ENCODE measurements at places on chromosomes 5 and 9.

DNA sequence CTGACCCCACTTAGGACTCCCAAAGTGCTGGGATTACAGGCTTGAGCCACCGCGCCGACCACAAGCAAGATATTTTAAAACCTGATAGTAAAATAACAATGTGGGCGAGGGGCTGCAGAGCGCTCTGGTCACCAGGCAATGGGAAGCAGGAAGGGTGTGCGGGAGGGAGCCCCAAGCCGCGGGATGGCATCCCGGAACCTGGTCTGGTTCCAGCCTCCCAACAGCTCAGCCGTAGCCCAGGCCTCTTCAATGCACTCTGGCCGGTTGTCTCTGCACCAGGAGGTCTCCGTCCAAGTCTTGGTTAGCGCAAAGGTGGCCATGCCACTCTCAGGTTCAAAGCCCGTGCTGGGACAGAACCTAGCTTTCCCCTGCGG, 694 bp upstream of the UAP1L1 start:
- DNase-seq, result no peak

GRCh38 chr9:137405677-137406081, 17.3 kb downstream of the EXD3 start:
- no peak for DNase-seq

- DNase-seq, result no peak
Measured at GRCh38 chr5:76202182-76202581, 119.0 kb downstream of the SV2C start.

DNA sequence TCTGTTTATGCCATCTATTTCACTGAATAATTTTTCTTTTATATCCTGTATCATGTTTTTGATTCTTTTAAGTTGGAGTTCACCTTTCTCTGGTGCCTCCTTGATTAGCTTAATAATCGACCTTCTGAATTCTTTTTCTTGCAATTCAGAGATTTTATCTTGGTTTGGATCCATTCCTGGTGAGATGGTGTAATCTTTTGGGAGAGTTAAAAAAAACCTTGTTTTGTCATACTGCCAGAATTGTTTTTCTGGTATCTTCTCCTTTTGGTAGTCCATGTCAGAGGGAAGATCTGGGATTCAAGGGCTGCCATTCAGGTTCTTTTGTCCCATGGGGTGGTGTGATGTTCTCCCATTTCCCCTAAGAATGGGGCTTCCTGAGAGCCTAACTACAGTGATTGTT, 800.8 kb upstream of the TYRP1 start:
- DNase-seq, result no peak

- DNase-seq, result no peak
Measured at GRCh38 chr5:102582696-102583095, 83.9 kb upstream of the SLCO6A1 start.

- no peak for DNase-seq
Measured at GRCh38 chr9:14345354-14346230, 31.7 kb upstream of the NFIB start.

Data from CD4-positive, alpha-beta T cell (primary cell).